ENCODE measurements at places on chromosomes 12 and 14.
A peak's percentile ranks its signal among the peaks of the same experiment; 100 is the strongest.

DNA sequence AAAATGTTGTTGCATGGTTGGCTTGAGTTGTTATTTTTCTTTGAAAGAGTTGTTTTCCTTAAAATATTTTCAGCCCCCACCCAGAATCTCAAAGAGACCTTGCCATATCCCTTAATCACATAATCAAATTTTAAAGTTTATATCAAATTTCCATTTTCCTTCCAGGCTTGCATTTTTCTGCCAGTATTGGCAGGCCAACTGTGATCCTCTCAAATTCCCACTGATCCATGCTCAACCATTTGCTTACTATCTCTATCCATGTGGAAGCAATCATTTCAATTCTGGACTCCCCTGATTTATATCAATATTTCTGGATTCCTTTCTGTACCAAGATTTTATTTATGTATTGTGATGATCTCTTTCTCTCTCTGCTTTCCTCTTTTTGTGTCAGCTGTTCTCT lies 64.2 kb upstream of the PYGL start:
- no peak for DNase-seq

- no peak for DNase-seq
Measured at GRCh38 chr12:75409830-75410229, 18.9 kb downstream of the GLIPR1L2 start.

DNA sequence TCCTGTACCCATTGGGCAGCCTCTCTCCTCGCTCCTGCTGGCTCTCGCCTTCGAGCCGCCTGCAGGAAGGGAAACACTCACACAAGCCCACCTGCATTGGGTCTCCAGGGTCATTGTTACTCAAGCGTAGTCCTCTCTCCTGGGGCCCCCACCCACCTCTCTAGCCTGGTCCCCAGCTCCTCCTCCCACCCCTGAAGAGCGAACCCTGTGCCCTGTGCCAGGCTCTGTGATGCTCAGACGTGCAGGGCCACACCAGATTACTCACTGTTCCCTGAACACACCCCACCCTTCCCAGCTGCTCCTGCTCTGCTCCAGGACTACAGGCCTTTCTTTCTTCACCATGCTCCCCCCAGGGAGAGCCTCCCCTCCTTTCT lies 88.1 kb downstream of the NINJ2 start:
- peak; percentile 34 for DNase-seq

DNA sequence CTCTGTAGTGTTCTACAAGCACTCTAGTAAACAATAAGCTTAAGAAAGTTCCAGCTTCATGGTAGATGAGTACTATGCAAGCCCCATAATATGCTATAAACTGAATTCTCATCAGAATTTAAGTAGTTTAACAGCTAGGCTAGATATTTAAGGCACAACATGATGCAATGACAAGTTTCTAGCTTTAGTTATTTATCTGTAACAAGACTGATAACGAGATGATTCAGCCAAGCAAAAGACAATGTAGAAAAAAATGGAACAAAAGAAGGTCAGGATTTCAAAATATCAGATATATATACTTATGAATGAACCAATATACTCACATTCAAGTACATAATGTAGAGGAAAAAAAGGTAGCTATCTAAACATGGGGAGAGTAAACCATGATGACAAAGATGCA lies 61.0 kb upstream of the RERGL start:
- no peak for DNase-seq

DNA sequence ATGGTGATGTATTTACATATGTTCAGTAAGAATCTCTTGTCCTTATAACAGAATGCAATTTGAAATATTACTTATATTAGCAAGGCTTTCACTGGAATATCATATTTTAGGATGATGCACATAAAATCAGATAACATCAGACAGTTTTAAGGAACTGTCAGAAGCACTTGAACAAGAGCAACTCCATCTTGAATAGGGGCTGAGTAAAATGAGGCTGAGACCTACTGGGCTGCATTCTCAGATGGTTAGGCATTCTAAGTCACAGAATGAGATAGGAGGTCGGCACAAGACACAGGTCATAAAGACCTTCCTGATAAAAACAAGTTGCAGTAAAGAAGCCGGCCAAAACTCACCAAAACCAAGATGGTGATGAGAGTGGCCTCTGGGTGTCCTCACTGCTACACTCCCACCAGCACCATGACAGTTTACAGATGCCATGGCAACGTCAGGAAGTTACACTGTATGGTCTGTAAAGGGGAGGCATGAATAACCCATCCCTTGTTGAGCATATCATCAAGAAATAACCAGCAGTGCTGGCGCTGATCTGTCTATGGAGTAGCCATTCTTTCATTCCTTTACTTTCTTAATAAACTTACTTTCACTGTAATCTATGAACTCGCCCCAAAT lies 27.6 kb upstream of the ETV6 start:
- no peak for DNase-seq

DNA sequence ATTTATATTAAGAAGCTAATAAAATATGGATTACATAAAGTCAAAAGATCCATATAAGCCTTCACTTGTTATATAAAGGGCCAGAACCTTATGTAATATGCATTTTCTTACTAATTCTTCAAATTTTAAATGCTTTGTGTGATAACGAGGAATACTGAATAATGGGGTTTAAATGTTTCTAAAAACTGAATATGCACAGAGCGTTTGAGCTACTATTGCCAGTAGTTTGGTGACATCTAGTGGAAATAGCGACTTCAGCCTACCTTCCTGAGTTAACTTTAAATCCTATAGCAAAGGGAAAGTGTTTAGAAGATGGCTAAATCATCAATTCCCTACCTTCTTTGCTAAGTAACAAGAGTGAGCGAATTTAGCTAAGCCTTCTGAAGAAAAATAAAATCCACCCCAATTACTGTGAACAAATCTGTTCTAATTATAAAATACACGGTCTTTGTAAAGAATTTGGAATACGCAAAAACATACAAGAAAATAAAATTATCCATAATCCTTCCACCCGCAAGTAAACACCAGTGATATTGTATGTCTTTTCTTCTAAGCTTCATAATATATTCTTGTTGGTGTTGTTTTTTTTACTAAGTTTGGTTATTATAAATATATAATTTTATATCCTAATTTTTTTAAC lies 115.5 kb upstream of the G2E3 start:
- DNase-seq, result peak; percentile 4

- DNase-seq, result no peak
Measured at GRCh38 chr12:93759512-93760081, 82.4 kb downstream of the CRADD start.

GRCh38 chr12:9718968-9719367 lies 13.9 kb downstream of the CLECL1 start:
- DNase-seq, result no peak

DNA sequence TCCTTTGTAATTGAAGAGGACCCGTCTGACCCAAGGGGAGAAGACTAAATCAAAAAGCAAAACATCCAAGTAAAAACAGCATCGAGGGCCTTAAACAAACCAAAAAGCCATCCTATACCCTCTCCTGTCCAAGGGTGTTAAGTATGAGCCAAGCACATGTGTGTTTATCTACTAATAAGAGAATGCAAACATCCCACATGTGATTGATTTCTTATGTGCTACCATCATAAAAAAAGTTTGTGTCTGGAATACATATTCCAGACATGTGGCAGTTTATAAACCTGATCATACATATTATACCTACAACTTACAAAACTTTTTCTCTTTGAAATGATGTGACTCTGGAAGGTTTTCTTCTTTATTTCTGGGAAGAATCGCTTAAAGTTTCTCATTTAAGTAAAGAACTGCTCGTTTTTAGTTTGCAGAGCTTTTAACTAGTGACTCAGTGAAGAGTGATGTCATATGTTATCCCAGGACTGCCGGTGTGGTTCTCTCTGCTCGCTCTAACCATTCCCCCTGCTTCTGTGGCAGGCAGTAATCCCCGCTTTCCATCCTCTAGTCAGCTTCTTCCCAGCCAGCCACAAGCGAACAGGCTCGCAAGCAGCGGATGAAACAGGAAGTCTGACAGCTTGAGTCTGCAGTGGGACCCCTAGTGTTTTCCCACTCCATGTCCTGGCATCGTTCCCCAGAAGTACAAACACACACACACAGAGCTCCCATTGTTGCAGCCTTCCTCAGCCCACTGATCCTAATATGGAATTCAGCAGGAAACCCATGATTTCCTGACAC lies 431 bp upstream of the RHOJ start:
- DNase-seq, result peak; percentile 43

DNA sequence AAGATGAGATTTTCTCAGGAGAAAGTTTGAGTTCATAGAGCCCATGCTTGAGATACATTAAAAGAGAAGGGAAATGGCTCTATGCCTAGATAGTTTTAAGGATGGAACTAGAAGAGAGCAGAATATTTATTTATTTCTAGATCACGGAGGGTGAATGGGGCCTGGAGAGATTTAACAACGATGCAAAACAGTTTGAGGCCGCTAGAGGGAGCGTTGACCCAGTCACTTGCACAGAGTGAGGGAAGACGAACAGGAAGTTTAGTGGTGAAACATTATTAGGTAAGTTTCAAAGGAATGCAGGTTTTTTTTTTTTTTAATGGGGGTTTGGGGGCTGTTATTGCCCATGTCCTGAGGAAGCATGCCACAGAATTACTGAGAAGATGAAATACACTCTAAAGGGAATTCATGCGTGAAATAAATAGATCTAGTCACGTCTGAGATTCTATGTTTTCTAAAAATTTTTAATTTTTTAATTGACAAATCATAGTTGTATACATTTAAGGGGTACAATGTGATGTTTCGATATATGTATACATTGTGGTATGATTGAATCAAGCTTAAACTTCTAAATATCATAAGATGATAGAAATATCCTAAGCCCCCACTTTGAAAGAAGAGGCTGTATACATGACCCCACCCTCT lies 14.8 kb upstream of the PPP1R1A start:
- DNase-seq, result peak; percentile 32

DNA sequence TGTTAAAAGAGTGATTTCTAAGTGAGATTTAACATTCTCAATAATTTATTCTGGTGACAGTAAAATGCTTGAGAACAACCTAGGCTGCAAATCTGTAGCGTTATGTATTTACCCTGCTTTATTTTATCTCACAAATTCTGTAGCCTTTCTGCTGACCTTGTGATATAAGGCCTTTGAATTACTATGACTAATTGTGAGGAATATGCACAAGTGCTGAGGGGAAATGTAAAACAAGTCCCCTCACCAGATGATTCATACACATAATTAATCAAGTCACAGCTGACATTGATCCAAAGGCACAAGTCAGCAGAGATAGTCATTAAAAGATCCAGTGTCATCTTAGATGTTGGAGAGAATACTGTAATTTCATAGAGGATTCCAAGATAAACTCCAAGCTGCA lies 992.7 kb upstream of the USP15 start:
- no peak for DNase-seq

GRCh38 chr14:67940486-67941455 lies 121.2 kb downstream of the RAD51B start:
- peak; percentile 34 for DNase-seq

- DNase-seq, result no peak
Measured at GRCh38 chr14:59292028-59292427, 103.6 kb downstream of the DAAM1 start.

GRCh38 chr12:25189656-25190055 lies 5.3 kb downstream of the DNAI7 start:
- DNase-seq, result no peak

DNA sequence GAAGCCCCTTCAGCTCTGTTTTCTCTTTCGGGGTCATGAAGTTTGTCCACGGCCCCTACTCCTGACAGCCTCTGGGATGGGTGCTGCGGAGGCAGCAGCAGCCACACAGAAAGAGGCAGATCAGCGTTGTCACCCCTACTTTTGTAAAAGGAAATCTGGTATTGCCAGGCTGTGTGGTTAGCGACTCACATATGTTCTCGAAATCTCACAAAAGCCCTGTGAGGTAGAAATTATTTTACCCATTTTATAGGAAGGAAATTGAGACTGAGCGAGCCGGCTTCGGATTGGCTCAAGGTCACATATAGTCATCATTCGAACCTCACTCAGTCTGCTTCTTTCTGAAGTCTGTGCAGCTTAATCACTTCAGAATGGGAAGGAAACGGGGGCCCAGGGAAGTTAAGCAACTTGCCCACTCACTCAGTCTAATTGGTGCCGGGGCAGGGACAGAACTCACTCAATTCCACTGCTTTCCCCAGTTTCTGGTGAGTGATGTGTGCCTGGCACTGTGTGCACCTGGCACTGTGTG lies 1.1 kb upstream of the CKAP4 start:
- DNase-seq, result peak; percentile 40

- no peak for DNase-seq
Measured at GRCh38 chr14:39145266-39145966, 24.7 kb downstream of the TRAPPC6B start.

DNA sequence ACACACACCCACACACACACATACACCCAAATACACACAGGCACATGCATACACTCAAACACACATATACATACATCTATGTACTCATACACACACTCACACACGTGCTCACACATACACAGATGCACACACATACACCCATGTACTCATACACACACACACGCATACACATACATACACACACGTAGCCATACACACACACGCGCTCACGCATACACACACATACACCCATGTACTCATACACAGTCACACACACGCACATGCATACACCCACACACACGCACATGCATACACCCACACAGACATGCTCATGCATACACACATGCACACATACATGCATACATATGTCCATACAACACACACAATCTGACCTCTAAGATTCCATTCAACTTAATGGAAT lies 87.7 kb upstream of the ANO2 start:
- DNase-seq, result no peak

DNA sequence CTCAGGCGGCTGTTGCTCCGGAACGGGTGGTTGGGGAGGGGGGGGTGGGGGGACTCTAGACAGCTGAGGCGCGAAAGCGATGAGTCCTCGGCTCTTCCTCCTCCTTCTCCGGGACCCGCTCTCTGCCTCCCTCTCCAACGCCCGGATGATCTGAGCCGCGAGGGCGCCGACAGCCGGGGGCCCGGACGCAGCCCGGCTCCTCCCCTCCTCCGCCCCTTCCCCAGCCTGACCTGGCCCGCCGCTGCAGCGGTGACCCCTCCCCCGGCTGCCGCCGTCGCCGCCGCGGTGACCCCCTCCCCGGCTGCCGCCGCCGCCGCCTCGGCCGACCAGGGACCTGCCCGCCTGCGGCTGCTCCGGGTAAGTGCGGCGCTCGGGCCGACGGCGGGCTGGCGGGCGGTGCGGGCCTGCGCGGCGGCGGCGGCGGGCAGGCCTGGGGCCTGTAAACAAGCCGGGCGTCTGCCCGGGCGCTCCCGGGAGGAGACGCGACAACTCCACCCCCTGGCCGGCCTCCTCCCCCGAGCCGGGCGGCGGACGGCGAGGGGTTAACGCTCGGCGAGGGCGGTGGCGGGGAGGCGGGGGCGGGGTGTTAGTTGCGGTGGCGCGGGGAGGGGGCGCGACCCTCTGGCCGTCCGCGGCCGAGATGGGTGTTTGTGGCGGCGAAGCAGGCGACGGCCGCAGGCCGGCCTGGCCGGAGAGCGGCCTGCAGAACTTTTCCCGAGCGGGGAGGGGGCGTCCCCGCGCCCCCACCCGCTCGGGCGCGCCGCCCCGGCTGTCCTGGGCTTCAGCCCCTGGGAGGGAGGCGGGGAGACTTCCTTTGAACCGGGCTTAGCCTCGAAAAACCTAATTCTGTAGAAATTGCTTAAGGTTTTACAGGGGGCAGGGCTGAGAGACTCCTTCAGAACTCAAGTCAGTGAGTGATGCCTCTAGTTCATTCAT lies 568 bp downstream of the PPM1A start:
- no peak for DNase-seq

Measured in foreskin keratinocyte (primary cell).